HEK293T (cell line): ENCODE measurements at places on chromosomes 7 and 10.

- DNase-seq = no peak
Measured at GRCh38 chr7:88202278-88202677, 17.6 kb downstream of the SRI start.

DNA sequence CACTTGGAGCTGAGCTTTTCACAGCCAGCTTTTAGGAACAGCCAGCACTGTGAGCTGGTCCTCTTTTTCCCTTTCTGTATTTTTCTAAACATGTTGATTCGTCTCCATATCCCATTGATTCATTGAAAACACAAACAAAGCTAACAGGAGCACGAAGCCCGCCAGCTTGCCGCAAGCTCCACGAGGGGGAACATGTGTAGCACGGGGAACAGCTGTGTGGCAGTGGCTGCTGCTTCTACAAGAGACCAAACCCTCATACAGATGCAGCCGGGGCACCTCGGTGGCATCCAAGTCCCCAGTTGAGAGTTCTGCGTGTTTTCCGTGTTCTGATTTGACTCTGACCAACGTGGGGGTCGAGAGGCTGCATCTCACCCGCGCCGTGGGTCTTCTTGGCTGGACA is 80.8 kb upstream of the SH2B2 start:
- no peak for DNase-seq

GRCh38 chr10:50316174-50316573 is 64.9 kb upstream of the ASAH2 start:
- DNase-seq = no peak

- DNase-seq = no peak
Measured at GRCh38 chr7:7793921-7794320, 75.5 kb upstream of the RPA3 start.

DNA sequence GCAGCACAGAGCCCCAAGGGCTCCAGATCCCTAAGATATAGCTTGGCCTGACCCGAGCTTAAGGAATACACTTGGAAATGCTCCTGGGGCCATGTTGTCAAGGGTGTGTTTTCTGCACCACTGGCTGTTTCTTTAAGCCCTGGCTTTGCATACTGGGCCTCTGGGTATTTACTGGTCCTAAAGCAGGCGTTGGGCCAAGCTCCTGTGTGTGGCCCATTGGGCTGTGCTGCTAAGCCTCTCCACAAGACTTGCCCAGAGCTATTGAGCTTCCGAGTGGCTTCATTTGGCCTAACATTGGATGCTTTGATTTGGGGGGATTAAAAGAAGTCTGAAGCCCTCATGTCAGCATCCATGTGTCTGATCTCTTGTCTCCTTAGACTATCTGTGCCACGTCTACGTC is 5.2 kb downstream of the YKT6 start:
- DNase-seq = no peak

- DNase-seq = peak; percentile 62
Measured at GRCh38 chr10:69802424-69803161, 887 bp downstream of the COL13A1 start.

DNA sequence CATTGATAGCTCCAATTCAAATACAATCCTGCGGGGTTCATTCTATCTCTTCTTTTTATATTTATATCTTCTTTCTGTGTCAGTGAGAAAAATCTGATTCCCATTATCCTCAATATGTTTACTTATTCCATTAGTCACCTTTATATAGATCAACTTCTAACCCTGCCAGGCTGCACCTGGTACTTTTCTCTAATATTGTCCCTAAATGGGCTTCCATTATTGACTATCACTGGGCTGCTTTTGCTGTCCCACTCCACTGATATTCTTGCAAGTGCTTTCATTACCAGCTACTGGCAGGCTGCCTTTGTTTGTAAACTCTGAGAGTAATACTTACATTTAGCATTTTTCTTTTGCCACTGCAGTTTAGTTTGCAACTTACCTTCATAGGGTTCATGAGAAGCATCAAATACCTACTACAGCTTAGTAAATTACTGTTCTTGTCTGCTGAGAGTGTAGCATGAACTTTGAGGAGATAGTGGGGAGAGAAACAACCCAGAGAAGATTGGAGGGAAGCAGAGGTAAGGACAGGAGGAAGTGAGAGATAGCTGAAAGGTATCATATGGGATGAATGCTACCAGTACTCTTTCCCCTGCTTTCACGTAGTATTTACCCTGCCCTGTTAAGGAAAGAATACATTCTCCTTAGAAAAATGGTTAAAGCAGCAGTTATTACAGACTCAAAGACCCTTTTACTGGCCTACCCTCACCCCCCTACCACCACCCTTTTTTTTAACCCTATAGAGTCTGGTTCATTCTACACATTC is 119.1 kb downstream of the PHTF2 start:
- no peak for DNase-seq

GRCh38 chr7:98329100-98329790 is 47.8 kb downstream of the BRI3 start:
- no peak for DNase-seq

- no peak for DNase-seq
Measured at GRCh38 chr10:33071857-33072256, 113.8 kb upstream of the ITGB1 start.

- peak; percentile 56 for DNase-seq
Measured at GRCh38 chr10:61140765-61141392, 196.9 kb upstream of the RHOBTB1 start.

DNA sequence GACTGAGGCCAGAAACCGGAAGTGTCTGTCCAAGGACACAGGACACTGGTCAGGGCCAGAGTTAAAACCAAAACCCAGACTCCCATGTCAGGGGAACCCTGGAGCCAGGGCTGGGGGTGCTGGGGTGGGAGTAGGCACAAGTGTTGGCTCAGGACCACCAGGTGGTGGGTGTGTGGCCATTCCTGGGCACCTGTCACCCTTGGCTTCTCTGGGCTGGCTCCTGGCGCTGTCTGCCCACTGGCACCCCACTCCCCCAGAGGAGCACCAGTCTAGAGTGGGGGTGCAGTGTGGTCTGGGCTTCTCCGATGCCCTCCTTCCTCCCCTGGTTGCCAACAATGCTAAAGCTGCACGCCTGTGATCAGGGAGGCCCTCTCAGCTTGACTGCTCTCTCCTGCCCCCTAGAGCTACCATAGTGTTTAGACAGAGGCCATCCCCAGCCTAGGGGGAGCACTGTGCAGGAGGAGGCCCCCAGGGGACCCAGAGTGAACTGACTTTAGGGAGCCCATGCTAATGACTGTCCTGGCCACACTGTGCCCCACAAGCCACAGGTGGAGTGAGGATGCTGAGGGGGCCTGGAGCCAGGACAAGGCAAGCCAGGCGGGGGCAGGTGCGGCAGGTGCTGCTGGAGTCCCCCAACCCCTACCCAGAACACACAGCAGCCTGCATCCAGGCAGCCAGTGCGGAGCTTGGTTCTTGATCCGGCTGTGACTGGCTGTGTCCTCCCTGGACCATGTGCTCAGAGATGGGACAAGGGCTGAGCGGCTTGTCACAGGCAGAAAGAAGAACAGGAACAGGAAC is 11.0 kb downstream of the RASGEF1A start:
- DNase-seq = peak; percentile 67

DNA sequence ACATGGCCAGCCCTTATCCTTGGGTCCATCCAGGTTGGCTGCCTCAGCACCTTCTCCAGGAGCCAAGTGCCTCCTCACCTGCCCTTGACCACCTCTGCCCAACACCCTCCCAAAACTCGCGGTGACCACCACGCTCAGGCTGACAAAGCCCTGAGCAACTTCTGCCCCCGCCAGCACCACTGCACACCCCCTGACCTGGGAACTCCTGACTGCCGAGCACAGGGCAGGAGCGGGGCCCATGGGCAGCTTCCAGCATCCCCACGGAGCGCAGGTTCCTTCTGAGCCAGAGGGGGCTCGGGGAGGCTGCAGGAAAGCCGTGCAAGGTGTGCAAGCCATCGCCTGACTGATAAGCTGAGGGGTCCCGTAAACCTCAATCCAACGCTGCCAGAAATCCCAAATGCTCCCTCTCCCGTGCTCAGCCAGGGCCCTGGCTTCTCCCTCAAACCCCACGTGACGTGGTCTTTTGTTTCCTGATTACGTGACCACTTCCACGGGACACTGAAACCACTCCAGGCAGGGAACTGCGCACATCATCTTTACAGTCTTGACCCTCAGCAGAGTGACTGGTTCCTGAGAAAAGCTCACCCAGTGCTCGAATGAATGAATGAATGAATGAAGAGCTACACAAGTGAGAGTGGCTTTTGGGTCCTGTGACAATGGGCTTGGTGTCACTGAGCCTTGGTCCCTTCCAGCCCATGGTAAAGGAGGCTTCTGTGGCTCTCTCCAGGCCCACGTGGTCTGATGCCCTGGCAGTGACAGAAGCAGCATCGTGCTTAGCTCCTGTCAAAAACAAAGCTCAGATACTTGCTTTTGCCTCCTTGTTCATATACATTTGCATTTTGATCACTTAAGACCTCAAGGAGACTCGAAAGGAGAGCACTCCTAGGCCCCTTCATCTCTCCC is 249.8 kb upstream of the PPP2R2D start:
- no peak for DNase-seq

DNA sequence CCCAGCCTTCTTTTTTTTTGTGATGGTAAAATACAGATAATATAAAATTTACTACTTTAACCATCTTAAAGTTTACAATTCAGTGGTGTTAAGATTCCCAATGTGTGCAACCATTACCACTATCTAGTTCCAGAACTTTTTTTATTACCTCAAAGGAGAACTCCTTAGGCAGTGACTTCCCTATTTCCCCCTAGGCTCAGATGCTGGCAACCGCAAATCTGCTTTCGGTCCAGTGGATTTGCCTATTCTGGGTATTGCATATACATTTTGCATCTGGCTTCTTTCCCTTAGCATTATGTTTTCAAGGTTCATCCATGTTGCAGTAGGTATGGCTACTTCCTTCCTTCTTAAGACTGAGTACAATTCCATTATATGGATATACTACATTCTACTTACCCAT is 56.5 kb downstream of the AFAP1L2 start:
- DNase-seq = no peak

DNA sequence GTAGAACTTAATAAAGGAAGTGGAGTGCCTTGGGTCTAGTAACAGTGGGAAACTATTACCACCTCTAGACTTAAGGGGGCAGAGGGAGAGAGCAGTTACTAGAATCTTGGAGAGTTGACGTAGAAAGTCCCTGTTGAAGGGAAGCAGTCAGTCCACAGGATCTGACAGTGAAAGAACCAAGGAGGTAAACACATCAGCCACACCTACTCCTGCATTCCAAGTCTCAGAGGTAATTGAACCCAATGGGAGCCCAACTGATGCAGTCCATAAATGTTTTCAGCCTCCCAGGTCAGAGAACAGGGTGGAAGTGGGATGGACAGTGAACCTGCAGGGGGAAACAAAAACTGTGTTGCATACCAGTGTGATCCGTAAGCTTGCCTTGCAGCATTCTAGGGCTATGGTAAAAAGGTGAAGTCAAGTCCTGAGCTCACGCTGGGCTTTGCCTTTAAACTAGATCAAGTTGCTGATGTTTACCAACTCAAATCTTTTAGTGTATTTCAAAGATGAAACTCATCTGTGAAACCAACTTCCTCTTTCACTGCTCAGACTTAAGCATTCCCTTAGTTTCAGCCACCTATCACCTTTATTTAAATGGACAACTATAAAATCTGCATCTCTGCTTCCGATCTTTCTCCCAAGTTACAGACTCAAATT is 57.2 kb downstream of the SLC16A12 start:
- DNase-seq = no peak

- no peak for DNase-seq
Measured at GRCh38 chr7:133619491-133619890, 366.6 kb downstream of the EXOC4 start.

DNA sequence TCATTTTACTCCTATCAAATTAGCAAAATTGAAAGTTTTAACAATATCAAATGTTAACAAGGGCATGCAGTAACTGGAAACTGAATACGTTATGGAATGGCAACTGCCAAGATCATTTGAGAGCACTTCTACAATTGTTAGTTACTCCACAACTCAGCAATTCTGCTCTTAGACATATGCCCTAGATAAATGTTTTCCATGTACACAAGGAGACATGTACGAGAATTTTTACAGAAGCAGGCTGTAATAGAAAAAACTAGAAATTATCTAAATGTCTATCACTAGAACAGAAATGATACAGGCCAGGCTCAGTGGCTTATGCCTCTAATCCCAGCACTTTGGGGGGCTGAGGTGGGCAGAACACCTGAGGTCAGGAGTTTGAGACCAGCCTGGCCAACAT is 7.0 kb downstream of the PSAP start:
- DNase-seq = no peak

GRCh38 chr10:125548878-125549277 is 134.1 kb downstream of the TEX36 start:
- no peak for DNase-seq

GRCh38 chr10:86944907-86945306 is 12.5 kb downstream of the MMRN2 start:
- DNase-seq = no peak

GRCh38 chr7:95897557-95898251 is 125.3 kb downstream of the DYNC1I1 start:
- no peak for DNase-seq

DNA sequence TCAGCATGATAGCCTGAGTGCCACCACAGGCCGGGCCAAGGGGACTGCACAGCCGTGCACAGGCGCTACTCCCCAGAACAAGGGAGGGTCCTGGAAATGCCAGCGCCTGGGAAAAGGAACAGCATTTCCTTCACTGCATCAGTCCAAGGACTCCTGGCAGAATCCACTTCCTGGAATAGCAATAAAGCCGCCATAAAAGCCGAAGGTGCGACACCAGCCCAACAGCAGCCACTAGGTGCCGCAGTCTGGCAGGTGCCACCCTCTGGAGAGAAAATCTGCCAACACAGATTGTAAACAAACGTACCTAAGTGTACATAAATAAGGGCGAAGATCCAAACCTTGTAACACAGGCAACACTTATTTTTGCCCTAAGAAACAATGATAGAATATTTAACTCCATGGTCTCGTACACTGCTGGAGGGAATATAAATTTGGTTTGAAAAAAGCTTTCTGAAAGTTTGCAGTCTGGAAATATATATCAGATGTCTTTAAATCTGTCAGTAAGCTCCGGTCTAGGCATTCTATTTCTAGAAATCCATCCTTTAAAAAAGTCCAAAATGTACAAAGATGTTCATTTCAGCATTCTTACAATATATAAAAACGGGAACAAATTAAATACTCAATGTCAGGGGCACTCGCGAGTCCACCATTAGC is 22.2 kb downstream of the VOPP1 start:
- DNase-seq = no peak

DNA sequence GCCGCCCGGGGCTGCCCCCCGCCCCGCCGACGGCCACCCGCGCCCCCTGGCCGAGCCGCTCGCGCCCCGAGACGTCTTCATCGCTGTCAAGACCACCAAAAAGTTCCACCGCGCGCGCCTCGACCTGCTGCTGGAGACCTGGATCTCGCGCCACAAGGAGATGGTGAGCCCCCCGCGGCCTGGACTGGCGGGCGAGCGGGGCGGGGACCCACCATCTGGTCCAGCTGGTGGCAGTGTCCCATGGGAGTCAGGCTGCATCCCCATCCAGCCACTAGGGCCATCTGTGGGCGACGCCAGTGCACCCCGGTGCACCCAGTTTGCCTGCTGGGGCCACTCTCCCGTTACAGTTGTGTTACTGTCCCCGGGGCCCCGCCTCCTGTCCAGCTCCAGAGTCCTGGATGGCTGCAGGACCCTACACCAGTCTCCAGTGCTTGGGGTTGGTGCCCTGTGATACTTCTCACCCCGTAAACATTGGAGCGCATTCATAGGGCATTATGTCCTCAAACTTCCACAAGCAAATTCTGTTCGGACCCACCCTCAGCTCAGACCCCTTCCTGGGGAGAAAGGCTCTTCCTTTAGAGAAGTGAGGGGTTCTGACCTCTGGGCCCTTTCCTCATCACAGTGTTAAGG is 672 bp downstream of the LFNG start:
- DNase-seq = peak; percentile 26

GRCh38 chr10:73850863-73851461 is 23.4 kb downstream of the CAMK2G start:
- DNase-seq = no peak
